ENCODE measurements at places on chromosomes 7 and 10.

DNA sequence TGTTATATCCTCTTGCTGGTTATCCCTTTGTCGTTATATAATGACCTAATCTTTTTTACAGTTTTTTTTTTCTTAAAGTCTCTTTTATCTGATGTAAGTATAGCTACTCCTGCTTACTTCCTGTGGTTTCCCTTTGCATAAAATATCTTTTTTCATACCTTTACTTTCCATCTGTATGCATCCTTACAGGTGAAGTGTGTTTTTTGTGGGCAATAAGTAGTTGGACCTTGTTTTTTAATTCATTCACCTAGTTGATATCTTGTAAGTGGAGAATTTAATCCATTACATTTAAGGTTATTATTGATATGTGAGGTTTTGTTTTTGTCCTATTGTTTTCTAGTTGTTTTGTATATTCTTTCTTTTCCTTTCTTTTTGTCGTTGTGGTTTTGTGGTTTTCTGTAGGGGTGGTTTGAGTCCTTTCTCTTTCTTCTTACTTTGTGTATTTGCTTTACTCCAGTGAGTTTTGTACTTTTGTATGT, 168.6 kb downstream of the MLLT10 start:
- DNase-seq, result no peak

- DNase-seq, result no peak
Measured at GRCh38 chr7:15104411-15105092, 202.0 kb upstream of the DGKB start.

DNA sequence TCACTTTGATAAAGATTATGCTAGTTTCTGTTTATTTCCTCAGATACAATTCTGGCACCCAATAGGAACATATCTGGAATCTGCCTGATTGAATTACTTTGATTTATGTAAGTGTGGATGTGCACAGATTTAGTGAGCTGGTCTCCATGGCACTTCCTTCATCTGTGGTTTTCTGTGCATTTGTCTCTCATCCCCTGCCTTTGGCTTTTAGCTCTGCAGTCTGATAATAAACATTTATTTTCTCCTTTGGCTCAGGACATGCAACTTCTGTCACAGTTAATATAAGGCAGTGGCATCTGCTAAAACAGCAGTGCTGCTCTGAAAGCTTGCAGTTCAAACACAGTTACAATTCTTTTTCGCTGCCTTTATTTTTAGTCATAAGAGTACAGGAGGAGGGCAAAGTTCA, 273.7 kb upstream of the CHRM2 start:
- no peak for DNase-seq

DNA sequence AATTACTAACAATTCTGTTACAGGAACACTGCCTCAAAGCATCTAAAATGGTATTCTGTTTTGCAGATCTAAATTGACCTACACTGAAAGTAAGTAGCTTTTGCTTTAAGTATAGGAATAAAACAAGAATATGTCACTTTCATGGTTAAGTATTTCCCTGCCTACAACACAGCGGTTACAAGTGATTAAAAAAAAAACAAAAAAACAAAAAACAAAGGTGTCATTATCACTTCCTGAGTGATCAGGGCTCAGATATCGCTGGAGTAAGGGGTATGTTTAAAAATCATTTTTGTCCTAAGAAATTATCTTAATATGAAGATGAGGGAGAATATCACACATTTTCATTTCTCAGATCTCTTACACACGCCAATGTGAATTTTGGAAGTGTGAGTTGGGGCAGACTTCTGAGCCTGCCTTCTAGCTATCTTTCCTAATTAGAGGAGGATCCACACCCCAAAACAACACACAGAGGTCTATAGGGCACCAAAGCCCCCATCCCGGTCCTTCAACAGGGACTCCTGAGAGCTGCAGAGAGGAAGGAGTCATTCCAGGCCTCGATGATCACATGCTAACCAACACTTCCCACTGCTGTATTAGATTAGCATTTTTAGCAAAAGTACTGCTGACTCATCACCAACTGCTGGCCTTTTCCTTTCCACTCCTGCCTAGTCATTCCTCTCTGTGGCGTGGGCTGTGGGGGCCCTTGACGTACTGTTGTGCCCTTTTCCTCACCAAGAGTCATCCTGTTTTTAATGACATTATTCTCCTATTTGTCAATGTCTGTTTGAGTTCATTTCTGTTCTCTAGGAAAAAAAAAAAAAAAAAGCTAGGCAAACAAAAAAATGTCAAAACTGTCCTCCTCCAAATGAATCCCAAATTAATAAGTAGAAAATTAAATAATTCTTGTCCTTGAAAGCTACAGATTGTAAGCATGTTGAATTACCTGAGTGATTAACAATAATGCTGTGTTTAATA, 31.2 kb downstream of the PRTFDC1 start:
- peak; percentile 73 for DNase-seq

DNA sequence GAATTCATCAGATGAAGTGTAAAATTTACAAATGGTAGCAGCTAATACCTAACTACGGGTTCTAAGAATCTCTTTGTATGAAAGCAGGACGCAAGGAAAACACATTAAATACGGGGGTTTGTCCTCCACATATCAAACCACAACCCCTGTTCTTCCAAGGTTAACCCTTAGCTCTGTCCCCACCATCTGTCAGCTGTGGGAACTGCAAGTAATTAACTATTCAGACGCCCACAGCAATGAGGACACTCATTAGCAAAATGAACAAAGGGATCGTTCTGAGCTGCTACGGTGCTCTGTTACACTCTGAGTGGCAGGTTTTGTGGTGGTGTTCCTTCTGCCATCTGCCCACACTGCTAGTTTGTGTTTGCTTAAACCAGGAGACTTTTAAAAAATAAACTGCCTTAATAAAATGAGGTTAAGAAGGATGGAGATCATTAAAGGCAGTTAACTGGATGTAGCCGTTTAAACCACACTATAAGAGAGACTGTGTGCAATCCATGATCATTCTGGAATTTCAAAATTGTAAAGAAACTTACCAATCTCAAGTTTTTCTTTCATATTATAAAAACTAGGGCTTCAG, 51.4 kb downstream of the C10orf67 start:
- DNase-seq, result peak; percentile 5

- no peak for DNase-seq
Measured at GRCh38 chr7:27170426-27171324, 3.4 kb downstream of the HOXA10 start.

DNA sequence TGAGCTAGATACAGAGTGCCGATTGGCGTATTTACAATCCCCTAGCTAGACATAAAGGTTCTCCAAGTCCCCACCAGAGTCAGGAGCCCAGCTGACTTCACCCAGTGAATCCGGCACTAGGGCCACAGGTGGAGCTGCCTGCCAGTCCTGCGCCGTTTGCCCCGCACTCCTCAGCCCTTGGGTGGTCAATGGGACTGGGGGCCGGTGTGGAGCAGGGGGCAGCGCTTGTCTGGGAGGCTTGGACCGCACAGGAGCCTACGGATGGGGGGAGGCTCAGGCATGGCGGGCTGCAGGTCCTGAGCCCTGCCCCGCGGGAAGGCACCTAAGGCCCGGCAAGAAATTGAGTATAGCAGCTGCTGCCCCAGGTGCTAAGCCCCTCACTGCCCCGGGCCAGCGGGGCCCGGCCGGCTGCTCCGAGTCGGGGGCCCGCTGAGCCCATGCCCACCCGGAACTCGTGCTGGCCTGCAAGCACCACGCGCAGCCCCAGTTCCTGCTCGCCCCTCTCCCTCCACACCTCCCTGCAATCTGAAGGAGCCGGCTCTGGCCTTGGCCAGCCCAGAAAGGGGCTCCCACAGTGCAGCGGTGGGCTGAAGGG, 1113.8 kb upstream of the LRRTM3 start:
- no peak for DNase-seq

DNA sequence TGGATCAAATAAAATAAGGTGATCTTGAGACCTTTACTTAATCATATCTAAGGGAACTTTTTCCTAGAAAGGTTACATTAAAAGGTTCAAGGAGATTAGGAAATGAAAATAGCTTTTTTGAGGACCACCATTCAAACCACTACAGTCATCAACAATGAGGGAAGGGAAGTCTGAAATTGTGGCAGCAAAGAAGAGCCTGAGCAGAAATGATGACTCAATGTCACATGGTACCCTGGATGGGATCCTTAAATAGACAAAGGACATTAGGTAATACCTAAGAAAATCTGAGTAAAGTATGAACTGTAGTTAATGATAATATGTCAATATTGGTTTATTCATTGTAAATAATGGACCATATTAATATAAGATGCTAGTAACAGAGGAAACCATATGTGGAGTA, 236.0 kb downstream of the SEMA3D start:
- DNase-seq, result no peak

DNA sequence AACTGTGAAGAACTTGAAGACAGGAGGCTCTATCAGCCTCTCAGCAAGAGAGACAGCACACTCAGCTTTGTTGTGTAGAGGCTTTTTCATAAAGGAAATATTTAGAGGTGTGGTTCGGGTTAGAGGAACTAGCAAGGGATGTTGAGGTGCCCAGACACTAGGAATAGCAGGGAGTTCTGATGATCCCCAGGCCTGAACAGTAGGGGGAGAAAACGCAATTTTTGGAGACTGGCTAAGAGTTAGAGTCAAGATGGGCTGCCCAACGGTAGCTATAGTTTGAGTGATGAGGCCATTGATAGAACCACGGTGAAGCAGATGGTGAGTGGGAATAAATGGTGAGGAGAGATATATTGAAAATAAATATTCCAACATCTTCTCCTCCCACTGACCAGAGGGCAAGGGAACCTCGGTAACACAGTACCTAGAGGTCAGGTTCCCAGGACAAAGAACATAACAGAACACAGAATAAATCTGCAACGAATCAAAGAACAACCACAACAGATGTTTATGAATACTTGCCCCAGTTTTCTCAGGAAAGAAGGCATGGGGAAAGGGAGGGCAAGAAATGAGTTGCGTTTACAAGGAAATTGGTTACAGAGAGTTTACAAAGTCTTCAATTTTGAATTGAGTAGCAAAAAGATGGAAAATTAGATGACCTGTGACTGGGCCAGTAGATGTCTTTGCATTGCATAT, 24.2 kb upstream of the BPGM start:
- DNase-seq, result no peak

DNA sequence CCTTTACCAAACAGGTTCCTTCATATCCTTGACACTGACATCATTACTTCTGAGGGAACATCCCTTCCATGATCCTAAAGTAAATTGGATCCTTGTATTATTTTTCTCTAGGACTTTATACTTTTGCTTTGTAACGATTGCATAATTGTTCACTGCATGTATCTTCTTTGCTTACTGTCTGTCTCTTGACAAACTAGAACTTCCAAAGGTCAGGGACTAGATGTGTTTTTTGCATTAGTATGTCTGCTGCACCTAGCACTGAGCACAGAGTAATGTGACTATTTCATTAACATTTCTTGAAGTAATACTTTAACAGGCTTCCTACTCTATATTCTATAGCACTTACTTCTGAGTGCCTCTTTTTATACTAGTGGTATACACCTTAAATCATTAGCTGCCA, 976.6 kb upstream of the SORCS1 start:
- no peak for DNase-seq

GRCh38 chr7:45225311-45225947, 67.8 kb downstream of the RAMP3 start:
- DNase-seq, result no peak

- DNase-seq, result no peak
Measured at GRCh38 chr10:88893611-88894010, 13.6 kb downstream of the STAMBPL1 start.

GRCh38 chr7:35726654-35727053, 31.7 kb upstream of the HERPUD2 start:
- no peak for DNase-seq

DNA sequence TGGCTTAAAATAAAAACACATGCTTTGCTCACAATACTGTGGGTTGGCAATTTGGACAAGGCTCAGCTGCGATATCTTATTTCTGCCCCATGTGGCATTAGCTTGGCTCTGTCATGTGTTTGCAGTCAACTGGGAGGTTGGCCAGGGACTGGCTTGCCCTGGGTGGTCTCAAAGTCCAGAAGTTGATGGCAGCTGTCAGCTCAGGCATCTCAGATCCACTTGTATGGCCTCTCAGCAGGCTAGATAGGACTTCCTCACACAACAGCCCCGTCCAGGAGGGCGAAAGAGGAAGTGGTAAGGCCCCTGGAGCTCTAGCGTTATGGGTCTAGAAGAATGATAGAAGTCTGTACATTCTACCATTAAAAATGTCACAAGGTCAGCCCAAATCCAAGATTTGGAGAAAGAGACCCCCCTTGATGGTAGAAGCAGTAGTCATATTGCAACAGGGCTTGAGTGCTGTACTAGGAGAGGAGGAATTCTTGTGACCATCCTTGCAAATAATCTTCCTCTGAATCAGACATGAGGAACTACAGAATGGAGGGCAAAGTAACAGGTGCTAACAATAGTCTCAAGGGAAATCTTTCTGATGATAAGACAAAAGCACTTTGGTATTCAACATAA, 166.2 kb downstream of the FAM107B start:
- no peak for DNase-seq

GRCh38 chr10:33412241-33412640, 77.8 kb upstream of the NRP1 start:
- no peak for DNase-seq

GRCh38 chr10:124827474-124827873, 25.9 kb downstream of the ABRAXAS2 start:
- DNase-seq, result no peak

DNA sequence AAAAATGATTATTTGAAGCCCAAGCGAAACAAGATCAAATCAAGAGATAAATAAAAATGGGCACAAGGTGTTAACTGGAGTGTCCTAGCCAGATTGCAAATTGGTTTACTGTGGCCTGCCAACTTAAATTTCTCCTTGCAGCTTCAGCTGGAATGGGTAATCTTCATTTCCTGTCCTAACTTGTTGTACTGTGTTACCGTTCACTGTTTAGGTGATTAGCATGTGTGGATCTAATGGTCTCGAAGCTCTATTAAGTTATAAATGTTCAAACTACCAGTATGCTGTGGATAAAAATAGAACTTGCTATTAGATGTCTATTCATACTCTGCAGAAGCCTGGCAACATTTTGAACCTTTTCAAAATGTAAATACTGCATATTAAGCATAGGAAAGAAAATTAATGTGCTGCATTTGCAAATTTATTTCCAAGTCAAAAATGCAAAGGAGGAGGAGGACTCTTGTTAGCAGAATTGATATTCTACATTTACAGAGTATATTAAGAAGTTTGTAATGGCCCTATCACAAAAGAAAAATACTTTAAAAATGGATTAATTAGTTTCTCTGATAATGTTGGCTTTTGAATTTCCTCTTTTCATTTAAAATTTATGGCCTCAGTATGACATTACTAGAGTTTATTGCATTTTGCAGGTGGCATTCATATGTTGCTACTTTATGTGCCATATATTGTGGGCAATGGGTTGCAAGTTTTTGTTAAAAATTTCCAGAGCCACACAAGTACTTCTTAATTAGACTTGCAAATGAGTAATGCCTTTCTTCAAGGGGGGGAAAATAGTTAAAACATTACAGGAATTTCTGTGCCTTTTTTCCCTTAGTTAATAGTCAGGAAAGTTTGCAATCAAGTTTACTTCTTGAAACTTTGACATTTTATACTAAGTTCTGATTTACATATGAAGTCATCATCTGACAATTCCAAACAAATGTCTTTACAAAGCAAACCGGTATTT, 92.1 kb downstream of the CABCOCO1 start:
- no peak for DNase-seq
